Left renal pelvis (tissue), 4 donors: ENCODE measurements at places on chromosomes 5 and 9. TPM values are rescaled to one million over a fixed set of nuclear protein-coding genes. Genes with fewer than 3 reads are reported as not detected.

GRCh38 chr5:56052735-56053134, 58.0 kb upstream of the IL6ST start:
- no peak for DNase-seq

GRCh38 chr5:174371600-174372094, 326.1 kb downstream of the NSG2 start:
- no peak for DNase-seq

DNA sequence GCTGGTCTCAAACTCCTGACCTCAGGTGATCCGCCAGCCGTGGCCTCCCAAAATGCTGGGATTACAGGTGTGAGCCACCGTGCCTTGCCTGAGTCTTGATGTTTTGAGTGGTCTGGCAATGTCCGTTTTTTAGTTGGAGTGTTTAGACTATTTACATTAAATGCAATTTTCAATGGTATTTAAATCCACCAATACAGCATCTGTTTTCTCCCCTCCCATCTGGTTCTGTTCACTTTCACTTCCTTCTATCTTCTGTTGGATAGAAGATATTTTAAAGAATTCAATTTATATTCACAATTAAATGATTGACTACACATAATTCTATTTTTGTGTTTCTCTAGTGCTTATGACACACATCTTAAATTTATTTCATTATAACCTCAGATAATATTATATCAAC, 26.0 kb upstream of the PCAT7 start:
- no peak for DNase-seq

DNA sequence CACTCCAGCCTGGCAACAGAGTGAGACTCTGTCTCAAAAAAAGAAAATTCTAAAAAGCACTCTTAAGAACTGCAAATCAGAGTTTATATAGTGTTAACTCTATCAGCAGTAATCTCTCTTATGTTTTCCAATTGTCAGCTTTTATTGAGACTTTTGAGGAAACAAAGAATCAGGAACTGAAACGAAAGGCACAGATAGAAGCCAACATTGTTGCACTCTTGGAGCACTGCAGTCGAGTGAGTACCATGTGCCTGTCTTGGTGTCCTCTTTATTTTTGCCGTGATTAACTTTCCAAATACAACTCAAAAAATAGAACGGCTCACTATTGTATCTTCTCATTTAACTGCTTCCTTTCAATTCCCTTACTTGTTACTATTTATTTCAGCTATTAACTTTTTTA, 41.7 kb upstream of the LRRC19 start:
- DNase-seq = no peak

DNA sequence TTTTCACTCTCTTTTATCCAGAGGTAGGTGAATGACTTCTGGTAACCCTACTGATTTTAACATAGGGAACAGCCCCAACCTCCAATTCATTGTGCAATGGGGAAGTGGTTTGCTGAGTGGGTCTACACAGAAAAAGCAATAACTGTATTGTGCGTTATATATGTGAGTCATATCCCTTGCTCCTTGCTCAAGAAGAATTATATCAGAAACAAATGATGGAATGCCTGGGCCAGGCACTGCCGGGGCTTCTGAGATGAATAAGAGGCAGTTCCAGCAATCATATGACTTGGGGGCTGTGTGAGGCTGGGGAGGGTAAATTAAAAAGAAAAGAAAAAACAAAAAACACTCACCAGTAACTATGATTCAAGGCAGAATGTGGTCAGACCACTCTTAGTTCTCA, 79.2 kb upstream of the ABCA1 start:
- no peak for DNase-seq

GRCh38 chr5:87185838-87186237, 81.8 kb upstream of the RASA1 start:
- no peak for DNase-seq

- DNase-seq = no peak
Observed at GRCh38 chr9:79664375-79664831, 92.6 kb downstream of the TLE4 start.

DNA sequence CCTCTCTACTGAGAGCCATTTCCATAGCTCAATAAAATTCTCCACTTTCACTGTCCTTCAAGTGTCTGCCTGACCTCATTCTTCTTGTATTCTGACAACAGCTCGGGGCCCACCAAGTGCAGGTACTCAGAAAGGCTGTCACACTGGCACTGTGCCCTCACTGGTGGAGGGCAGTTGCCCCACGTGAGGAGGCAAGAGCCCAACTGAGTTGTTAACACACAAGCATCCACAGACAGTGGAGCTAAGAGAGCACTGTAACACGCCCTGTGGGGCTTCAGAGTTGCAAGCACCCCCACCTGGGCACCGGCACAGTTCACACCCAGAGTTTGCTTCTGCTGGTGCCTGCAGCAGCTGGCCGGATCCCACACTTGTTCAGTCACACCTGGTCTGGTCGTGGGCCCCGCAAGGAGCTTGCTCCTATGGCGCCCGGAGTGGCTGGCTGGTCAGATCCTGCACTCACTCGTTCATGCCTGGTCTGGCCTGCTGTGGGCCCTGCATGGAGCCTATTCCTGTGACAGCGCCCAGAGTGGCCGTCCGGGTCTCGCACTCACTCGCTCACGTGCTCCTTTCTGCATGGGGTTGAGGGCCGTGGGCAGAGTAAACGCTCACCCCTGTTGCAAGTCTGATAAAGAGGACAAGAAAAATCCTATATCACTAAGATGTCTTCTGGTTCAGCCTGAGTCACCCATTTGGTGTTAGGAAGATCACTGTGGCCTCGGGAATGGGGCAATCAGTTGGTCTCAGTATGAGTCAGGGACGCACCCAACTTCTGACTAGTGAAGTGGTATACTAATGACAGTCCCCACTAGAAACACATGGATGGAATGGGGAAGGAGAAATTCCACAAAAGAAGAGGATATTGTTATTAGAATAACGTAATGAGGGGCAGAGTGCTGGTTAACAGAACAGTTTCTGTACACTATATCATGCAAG, 87.0 kb upstream of the CCNH start:
- no peak for DNase-seq

GRCh38 chr9:95452176-95452575, 64.6 kb downstream of the PTCH1 start:
- no peak for DNase-seq

DNA sequence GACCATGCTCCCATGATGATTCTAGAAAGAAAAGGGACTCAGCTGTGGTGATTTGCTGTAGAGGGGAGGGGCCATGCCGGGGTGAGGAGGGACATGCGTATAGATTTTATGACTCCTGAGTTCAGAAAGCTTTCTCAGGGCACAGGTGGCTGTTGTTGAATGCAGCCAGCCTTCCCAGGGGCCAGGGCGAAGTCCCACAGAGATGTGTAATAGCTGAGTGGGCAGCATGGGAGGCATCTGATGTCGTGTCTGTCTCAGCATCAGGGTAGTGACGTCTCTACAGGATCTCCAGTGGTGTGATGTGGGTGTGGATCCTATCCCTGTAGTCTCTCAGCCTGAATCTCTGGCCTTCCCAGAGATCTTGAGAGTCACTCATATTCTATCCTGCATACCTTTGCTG, 7.8 kb upstream of the BOD1 start:
- no peak for DNase-seq

DNA sequence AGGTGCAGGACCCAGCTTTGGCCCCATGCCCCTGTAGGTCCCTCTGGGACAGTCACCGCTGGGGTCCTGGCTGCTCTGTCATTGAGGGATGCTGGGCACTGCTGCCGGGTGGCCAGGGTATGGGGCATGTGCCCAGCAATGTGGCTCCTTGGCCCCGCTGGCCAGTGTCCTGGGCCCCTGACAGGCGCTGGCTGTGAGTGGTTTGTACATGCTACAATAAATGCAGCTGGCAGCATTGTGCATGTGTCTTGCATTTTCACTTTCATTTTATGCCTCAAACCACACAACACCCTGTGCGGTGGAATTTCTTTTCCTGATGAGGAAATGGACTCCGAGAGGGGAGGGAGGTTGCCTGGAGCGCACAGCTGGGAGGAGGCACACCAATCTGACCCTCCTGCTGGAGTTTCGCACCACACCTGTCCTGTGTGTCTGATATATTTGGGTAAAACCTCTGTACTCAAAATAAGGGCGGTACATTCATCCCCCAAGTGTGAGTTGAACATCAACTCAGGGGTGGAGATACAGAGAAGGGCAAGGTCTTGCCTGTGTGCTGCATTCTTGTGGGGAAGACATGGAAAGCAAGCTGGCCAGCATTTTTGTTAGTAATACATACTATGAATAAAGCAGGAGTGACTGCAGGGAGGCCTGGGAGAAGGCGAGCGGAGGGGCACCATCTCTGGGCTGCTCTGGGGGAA, 11.7 kb downstream of the TSPAN17 start:
- DNase-seq = no peak

GRCh38 chr5:14794583-14795230, 76.9 kb downstream of the ANKH start:
- DNase-seq = no peak

DNA sequence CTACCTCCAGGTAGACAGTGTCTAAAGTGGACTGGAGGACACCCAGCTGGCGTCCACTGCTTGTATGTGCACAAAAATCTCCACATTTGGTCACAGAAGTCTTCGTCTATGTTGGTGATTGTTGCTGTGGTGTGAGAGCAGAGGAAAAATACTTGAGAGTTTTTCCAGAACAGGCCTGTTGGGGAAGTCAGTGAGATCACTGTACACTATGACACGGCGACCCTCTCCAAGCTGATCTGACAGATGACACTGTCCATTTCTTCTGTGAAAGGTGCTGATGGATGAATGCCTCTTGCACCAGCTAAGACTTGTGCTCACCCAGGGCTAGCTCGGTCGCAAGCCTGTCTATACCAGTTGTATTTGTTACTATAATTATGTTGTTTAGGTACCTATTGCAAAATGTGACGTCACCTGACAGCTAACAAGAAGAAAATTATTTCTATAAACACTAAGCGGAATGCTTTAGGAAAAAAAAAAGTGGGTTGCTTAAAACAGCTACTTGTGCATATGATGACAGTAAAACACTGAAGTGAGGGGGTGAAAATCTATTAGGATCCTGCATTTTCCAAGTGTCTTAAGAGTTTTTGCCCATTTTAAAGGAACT, 142.3 kb downstream of the ROR2 start:
- DNase-seq = no peak

GRCh38 chr9:133730994-133731715, 7.0 kb downstream of the SARDH start:
- DNase-seq = no peak

GRCh38 chr9:89878687-89879086, 273.9 kb downstream of the GADD45G start:
- DNase-seq = no peak

- no peak for DNase-seq
Observed at GRCh38 chr9:76438841-76439588, 20.0 kb upstream of the GCNT1 start.

DNA sequence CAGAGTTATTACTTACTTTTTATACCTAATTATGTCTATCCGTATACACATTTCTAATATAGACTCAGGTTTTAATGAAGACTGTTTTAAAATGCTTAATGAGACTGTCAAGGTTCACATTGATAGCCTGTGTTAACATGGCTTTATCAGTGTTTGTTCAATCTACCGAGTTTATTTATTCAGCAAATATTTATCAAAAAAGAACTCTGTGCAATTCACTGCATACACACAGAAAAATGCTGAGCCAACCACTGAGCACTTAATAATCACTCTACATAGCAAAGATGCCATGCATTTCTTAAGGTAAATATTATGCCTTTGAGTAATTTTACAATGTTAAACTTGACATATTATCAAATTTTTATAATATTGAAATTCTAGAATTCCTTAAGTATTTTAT, 428.2 kb downstream of the ANXA1 start:
- DNase-seq = no peak

GRCh38 chr5:59282726-59283125, 610.8 kb downstream of the PDE4D start:
- DNase-seq = no peak

DNA sequence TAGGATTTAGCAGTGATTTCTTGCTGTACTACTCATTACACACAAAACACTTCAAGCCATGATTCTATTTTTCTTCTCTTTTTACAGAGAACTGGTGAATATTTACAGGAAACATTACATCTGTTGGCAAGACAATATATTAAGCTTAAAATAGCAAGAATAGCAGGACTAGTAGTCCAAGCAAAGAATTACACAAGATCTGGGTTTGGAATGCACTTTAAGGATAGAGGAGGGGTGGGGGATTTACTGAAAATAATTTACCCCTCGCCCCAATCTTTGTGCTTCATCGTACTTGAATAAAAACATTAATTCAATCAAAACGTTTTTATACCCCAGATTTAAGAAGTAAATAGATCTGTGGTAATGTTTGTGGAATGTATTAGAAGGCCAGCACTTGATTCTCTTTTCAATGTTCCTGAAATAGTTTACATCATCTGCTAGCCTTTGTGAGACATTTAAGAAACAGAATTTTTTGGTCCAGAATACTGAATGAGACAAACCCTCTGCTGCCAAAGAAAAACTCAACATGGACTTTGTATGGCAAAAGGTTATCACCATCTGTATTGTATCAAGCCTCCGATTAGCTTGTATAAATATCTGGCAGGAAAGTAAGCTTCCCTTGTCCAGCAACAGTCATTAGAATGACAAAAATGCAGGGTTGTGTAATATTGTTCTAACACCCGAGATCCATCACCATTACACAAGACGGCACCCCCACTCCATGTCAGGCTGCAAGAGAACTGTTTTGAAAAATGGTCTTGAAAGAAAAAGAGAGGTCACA, 23.8 kb downstream of the SVEP1 start:
- no peak for DNase-seq

DNA sequence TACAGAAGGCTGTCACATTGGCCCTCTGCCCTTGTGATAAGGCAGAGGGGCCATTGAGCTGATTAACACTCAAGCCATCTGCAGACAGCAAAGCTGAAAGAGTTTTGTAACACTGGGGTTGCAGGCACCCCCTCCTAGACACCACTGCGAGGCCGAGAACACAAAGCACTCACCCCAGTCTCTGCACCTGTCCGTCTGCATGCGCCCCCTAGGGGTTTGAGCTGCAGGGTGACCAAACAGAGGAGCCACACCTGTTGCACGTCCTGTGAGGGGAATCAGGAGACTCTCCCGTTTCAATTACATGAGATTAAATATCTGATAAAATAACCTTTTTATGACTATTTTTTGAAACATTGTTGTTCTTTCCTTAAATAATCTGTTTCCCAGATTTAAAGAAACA, 1180.4 kb downstream of the CDH9 start:
- no peak for DNase-seq

DNA sequence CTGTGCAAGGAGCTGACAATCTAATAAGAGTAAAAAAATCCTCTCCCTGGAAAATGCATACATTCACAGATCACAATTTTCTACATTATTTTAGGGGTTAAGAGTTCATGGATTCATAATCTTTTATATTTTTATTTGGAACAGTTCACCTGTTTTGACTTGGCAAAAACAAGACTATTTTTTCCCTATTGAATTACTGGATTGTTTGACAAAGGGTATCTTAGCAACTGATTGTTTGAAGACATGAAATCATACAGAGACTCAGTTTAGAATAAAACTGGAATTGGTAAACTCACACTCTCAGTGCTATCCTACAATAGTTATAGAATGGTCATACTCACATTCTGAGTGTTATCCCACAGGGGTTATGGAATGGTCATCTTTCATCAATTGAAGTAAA, 358.2 kb upstream of the PTGER4 start:
- no peak for DNase-seq

GRCh38 chr9:70556771-70557170, 142.3 kb upstream of the KLF9 start:
- DNase-seq = no peak

Gene TCOF1
- polyA plus RNA-seq = 20.0 TPM

Gene ANAPC2
- 32.7 TPM for polyA plus RNA-seq

Gene PCDHB5
- polyA plus RNA-seq = 10.5 TPM

Gene FGFR4
- 84.1 TPM for polyA plus RNA-seq

Gene NUP155
- polyA plus RNA-seq = 30.1 TPM

Gene GABBR2
- 5.6 TPM for polyA plus RNA-seq

Gene PPP3R2
- 0.04 TPM for polyA plus RNA-seq

Gene FAXDC2
- polyA plus RNA-seq = 36.1 TPM

Gene TMEM252
- 8.2 TPM for polyA plus RNA-seq

Gene CDX1
- 0.40 TPM for polyA plus RNA-seq

Gene ADAMTS16
- 74.6 TPM for polyA plus RNA-seq
